ENCODE measurements at places on chromosomes 3 and 15.

GRCh38 chr15:64389036-64389435 is 1.4 kb downstream of the TRIP4 start:
- no peak for DNase-seq

GRCh38 chr3:122998206-122998605 is 29.4 kb downstream of the SEMA5B start:
- no peak for DNase-seq

GRCh38 chr3:14976317-14976716 is 28.9 kb downstream of the NR2C2 start:
- no peak for DNase-seq

GRCh38 chr3:190537146-190537545 is 23.3 kb downstream of the IL1RAP start:
- DNase-seq: no peak

DNA sequence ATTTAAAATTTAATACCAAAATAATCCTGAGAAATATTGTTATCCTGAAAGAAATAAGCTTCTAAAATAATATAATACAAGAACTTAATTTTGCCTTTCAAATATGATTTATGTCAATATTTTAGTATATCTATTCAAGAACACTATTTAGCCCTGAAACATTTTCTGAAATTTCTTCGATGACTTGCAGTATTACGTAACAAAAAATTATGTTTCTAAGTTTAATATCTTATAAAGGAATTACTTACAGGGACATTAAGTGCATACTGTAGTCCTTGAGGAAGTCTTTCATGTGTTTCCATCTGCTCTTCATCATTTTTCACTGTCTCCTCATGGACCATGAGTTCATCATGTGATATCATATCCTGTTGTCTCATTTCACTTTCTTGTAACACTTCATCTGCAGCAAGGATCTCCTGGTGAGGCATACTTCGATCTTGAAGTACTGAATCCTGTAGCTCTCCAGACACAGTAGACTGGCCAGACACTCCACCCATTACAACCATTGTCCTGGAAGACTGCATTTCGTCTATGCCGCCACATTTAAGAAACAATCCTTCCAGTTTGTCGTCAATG is 62.0 kb downstream of the ZNF148 start:
- DNase-seq: no peak

DNA sequence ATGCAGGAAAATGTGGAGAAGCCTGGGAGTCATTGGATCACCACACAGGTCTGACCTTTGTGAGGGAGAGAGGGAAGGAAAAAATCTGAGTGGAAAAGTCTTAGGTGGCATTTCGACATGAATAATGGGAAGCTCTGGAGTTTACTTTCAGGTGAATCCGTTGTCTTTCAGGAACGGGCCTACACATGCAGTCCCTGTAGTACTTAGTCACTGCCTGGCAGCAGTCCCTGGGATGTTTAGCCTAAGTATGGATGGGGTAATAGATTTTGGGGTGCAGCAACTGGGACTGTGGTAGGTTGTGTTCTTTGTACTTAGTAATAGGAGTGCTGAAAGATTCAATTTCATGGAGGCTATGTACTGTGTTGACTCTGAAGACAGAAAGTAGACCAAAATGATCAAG is 227.5 kb upstream of the EPHA3 start:
- DNase-seq: no peak

- DNase-seq: no peak
Observed at GRCh38 chr3:107690522-107691138, 167.9 kb downstream of the BBX start.

DNA sequence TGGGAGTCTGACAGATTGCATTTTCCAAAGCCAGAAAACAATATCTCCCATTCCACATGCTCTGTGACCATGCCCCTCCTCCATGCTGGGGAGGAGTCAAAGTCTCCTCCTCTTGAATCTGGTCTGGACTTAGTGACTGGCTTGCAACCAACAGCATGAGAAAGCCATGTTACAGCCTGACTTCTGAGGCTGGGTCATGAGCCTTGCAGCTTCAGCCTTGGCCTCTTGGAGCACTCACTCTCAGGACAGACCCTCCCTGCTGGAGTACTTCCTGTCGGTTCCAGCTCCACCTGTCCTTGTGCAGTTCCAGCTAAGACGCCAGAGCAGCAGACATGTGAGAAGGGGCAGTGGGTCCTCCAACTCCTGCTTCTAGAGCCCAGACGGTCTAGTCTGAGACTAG is 49.7 kb upstream of the RBSN start:
- no peak for DNase-seq
